ENCODE measurements at places on chromosomes 11 and 22.
A peak's percentile ranks its signal among the peaks of the same experiment; 100 is the strongest.

- no peak for DNase-seq
These were observed 8.0 kb upstream of the TLCD5 start for GRCh38 chr11:120316880-120317688.

DNA sequence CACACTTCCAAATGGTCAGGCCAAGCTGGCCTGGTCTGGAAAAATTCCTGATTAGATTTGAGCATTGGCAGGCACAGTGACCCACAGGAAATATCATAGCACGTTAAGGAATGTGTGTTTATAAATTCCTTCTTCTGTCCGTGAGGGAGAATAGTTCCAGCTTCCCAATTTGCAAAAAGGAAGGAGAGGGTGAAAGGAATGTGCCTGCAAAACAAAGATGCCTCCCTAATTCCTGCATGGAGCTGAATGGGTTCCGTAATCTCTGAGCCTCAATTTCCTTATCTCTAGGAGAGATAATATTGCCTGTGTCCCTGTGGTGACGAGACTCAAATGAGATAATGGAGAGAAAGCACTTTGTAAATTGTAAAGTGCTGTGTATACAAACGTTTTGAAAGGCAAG lies 105.1 kb downstream of the FEZ1 start:
- no peak for DNase-seq

- DNase-seq: no peak
These were observed 3.1 kb downstream of the FAM180B start for GRCh38 chr11:47589584-47589976.

GRCh38 chr11:74280494-74280893 lies 30.9 kb downstream of the P4HA3 start:
- DNase-seq: no peak

GRCh38 chr22:48798281-48799226 lies 1029.1 kb downstream of the BRD1 start:
- DNase-seq: no peak

DNA sequence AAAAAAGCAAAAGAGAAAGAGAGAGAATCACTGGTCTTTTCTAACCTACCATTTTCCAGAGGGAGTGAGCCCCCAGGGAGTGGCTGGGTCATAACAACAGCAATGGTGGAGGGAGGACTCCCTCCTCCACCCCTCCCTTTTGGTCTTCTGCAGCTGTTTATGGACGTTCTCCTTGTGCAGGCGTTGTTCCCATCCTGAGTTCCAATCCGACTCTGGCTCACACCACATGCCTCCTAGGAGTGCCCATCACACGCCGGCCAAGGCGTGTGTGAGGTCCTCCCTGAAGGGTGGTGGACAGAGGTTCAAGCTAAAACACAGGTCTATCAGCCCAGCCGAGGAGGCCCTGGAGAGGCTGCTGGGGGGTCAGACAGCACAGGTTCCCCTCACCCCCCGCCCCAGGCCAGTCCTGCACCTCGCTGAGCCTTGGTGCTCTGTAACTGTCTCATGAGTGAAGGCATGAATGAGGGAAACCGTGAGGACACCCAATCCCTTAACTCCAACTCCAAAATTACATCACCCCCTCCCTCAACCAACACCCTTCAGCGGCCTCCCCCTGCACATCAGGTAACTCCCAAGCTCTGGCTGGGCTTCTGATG lies 29.4 kb downstream of the IFT27 start:
- no peak for DNase-seq

DNA sequence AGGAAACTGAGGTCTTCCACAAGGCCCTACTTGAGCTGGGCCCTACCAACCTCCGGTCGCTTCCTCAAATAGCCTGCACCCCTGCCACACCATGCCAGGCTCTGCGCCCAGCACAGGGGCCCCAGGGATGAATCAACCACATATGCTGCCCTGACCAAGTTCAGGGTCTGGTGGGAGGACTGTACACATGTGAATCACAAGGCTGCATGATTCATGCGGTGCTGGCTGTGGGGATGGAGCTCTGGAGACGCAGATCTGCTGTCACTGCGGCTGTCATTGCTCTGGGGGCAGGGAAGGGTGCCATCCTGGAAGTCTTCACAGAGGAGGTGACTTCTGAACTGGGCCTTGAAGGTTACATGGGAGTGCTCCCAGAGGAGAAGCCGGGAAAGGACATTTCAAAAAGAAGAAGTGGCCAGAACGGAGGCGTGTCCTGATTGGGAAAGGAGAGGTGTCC lies 21.5 kb downstream of the CYTH4 start:
- no peak for DNase-seq

DNA sequence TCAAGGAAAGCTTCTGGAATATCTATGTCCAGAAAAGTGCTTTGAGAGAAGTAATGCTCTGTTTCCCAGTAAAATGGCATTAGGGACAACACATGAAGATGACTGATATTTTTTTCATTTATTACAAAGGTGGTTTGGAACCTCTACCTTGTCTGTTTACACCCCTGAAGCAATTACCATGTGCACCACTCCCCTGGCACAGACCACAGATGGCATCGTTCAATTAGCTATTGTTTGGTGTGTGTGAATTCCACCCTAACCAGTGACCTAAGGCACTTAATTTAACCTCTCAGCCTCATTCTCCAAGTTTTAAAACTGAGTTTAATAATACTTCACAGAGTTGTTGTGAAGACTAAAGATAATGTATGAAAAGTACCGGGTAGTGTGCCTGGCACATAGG lies 127.6 kb upstream of the BMAL1 start:
- no peak for DNase-seq

- no peak for DNase-seq
These were observed 6.7 kb downstream of the HSD17B12 start for GRCh38 chr11:43687120-43687791.

DNA sequence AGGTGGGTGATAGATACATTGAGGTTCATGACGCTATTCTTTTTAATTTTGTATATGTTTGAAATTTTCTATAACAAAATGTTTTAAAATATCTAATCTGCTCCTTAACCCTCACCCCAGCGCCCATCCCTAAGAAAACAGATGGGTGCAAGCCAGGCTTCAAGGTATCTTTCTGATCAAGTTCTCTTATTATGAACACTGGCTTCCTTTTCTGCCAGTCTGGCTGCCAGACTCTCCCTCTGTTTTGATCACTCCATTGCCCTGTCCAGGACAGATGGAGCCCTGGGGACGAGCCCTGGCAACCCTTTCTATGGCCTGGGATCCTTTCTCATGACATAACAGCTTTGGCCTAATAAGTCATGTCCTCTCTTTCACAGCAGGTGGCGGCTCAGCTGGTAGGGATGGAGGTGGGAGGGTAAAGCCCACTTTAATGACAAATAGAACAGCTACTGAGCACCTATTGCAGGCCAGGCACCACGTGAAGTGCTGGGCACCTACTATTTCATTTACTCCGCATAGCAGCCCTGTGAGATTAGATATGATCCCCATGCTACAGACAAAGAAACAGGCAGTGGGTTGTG lies 38.4 kb downstream of the DRD2 start:
- DNase-seq: no peak

DNA sequence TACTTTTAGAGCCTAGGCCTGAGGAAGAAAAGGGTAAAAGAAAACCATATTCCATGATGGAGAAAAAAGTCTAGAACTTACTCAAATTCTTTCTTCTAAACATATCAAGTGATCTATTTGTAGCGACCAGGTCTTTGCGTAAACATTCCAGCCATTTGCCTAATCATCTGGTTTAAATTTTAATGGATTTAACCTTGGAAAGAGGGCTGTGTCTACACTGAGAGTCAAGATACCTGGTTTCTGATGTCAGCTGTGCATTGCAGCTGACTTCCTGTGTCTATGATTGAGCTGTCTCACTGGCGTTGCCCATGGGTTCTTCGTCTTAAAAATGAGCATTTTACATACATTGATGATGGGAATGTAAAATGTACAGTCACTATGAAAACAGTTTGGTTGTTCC lies 10.0 kb upstream of the TMEM123 start:
- no peak for DNase-seq

GRCh38 chr11:73198677-73199076 lies 19.4 kb upstream of the P2RY2 start:
- DNase-seq: no peak

GRCh38 chr22:45450921-45451651 lies 37.6 kb downstream of the RIBC2 start:
- DNase-seq: no peak

DNA sequence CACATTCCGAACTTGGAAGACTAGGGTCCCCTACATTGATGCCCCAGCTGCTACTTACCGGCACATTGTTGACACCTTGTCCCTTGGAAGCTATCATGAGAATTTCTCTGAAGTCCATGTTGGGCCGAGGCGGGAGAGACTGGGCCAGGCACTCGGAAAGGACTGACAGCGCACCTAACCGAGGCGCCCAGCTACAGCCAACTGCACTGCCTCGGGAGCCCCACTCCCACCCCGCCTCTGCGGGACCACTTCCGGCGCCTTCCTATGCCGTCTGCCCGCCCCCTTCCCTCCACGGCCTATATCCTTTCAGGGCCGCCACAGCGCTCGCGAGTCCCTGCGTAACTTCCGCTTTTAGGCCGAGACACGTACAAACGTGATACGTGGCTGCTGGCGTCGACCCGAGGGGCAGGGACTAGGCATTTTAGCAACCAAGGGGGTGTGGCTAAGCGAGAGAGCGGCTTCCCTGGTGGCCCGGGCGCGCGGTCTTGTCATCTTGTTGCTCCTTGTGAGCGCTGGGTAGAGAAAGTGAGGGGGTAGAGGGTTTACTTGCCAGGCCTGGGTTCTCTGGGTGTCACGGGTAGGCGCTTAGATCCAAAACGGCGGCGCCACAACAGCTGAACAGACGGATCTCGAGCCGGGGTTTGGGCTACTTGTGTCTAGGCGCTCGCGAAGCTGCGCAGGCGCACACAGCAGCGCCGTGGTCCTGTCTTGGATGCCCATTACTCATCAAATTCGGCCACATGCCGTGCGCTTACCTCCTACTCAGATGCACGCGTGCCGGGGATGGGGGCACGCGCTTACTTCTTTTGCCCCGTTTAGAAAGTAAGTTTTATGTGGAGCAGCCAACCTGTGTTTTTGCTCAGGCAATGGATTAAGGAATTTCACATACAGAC lies at the start of gene SPTY2D1:
TSS of gene SPTY2D1 (minus strand) at position 203 of the 893 bp plus-strand sequence. CDS start at position 118, 85 bp downstream.
- DNase-seq: peak; percentile 93

DNA sequence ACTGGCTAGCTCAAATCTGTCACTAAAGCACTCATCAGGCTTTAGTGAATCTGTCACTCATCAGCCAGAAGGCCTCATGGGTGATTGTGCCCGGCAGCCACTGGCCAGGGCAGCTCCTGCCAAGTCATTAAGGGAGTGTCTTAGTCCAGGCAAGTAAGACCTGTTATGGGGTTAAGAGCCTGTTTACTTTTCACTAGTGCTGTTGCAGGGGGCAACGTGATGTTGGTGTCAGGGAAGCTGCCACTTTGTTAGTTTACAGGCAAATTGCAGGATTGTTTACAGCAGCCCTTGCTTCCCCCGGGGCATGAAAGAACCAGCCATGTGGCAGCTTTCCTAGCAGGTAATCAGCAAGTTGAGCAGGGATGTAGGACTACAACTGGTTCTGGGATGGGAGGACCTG lies 155.6 kb upstream of the NCAM1 start:
- no peak for DNase-seq

- no peak for DNase-seq
These were observed 7.1 kb downstream of the PLAAT4 start for GRCh38 chr11:63543711-63544110.

DNA sequence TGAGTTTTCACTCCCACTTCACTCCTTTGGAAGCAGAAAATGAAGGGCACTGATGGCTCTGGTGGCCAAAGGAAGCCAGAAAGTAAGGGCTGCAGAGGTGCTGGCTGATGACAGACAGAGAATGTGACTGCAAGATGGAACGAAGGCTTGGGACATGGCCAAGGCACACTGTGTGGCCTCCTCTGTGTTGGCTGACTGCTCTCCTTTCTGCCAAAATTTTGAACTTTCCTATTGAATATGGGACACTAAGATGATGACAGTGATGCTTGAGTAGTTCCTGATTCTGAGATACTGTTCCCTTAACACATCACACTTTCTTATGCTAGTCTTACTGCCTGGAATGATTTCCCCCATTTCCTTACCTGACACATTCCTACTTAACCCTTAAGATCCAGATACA lies 156.4 kb downstream of the SWAP70 start:
- DNase-seq: no peak

DNA sequence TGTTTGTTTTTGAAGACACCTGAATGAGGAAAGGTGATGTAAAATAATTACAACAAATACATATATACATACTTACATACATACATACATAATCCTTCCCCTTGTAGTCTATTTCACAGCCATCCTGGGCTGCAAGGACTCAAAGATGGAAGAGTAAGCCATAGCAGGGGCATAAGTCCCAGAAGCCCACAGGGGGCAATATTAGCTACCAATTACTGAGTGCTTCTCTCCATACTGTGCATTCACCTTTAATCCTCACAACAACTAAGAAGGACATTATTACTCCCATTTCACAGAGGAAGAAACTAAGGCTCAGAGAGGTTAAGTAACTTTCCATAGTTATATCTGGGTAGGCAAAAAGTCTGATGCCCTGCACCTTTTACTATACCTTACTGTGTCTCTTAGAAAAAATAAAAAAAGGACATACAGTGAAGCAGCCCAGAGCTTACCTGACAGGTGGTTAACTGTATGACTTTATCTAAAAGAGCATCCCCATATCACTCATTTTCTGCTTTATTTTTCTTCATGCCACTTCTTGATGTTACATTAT lies 2.7 kb downstream of the SERGEF start:
- DNase-seq: no peak

DNA sequence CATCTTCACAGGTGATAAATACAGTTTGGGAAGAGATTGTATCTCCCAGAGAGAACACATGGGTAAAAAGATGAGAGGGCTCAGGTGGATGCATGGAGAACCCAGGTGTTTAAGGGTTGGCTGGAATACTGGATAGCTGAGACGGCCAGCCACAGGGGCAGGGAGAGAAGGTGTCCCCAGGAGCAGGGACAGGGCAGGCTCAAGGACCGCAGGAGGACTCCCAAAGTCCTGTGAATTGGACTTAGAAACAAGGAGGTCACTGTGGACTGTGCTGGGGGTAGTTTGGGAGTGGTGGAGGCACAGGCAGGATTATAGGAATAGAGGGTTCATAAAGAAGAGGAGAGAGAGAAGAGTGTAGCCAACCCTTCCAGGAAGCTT lies 103.8 kb upstream of the PARVA start:
- no peak for DNase-seq

- DNase-seq: no peak
These were observed 249.7 kb downstream of the AASDHPPT start for GRCh38 chr11:106327134-106327533.

DNA sequence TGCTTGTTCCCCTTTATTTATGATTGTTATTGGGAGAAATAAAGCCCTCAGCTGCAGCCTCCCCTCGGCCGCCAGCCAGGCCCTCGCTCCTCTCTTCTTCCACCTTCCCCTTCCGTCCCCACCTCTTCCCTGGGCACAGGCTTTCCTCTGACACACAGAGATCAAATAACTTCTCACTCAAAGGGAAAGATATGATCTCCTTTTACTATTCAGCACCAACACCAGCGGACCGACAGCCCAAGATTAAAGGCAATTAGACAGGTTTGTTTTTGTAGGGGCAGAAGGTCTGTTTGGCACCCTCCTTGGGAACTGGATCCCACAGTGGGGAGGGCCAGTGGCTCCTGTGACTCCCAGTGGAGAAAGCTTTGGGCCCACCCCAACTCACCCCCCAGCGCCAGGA lies 23.0 kb downstream of the NECTIN1 start:
- no peak for DNase-seq
